SJSA1 (cell line): ENCODE measurements at places on chromosomes 1 and 21.

GRCh38 chr1:12769976-12770505, 3.5 kb upstream of the PRAMEF12 start:
- no peak for DNase-seq

GRCh38 chr1:157691285-157691920, 9.2 kb downstream of the FCRL3 start:
- DNase-seq, result no peak

- no peak for DNase-seq
Observed at GRCh38 chr1:114712977-114713376, 3.6 kb downstream of the NRAS start.

DNA sequence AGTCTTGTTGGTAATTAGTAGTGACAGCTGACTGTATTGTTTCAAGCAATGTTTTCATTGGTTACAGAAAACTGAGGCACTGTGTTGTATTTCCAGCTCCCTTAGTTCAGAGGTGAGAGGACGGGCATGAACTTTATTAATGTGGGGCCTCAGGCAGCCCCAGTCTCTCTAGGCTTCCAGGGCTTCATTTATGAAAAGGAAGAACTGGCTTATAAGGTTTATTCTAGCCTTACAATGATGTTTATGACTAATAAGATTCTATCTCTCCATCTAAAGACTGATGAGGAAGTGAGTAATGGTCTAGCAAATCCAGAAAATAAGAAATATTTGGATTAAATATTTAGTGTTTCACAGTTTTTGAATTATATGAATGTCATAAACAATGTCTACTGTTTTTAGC, 41.5 kb downstream of the CBS start:
- DNase-seq, result no peak

DNA sequence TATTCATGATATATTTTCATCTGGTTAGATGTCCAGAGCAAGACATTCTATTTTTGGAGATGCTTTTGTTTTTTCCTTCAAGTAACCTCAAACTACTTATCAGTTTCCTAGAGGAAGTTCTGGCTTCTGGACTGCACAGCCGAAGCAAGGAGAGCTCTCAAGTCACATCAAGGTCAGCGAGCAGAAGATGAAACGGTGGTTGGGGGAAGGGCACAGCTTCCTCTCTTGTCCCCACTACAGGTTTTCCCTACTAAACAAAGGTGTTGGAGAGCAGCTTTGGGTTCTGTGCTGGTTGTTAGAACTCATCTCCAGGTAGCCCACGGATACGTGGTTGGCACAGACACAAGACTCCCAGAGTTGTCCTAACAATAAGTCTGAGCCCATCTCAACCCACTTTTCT, 5.1 kb upstream of the PLEKHO1 start:
- no peak for DNase-seq

DNA sequence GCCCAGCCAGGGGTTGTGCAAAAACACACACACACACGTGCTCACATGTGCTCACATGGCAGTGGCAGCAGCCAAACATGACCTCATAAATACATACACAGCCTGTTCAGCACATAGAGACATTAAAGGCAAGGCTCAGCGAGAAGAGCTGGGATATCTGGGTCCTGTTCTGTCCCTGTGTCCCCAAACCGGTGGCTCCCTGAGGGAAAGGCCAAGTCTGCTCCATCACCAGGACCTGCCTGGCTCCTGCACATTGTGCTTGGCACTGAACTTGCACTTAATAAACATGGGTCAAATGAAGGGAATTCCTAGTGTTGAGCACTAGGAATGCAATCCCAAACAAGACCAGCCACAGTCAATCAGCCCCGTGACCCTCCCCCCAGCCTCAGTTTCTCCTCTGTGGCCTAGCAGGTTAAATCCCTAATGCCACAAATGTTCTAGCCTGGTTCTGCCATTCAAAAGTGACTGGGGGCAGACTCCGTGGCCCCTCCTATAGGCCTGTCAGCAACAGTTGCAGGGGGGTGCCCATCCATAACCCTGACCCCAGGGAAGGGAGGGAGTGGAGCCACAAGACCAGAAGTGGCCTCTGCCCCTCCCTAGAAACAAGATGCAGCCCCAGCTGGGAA, 160.9 kb upstream of the VAMP3 start:
- DNase-seq, result no peak

GRCh38 chr1:218444588-218444987, 99.5 kb downstream of the TGFB2 start:
- no peak for DNase-seq

DNA sequence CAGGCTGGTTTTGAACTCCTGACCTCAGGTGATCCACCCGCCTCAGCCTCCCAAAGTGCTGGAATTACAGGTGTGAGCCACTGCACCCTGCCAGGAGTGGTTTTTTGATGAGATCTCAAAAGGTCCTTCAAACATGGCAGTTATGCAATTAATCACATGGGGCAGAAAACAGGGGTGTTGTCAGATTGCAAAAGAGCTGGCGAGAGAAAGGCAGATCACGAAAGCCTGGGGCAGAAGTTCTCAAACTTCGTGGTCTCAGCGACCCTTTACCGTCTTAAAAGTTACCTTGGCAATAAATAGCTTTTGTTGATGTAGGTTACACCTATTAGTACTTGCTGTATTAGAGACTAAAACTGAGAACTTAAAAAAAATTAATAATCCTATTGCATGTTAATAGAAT, 16.1 kb downstream of the CNR2 start:
- no peak for DNase-seq

DNA sequence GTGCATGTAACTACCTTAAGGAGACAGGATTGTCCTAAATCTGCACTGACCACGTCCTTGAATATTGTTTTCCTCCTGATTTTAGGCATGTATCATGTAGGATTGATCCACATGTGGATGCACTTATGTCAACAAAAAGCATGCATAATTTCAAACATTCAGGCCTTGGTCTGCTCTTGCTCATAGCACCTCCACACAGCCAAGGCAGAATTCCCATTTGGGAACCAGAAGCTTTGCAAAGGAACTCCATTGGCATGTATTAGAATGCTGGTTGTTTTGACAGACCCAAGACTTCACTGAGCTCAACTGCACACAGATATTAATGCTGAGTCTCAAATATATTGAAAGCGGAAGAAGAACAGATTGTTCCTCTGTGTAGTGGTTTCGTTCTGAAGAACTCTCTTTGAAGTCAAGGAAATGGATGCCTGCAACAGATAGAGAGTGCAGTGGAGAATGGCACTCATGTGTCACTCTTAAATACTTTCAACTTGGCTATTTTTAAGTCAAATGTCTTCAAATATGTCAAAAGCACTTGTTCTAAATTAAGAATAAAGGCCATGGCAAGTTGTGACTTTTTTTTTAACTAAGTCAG, 387.6 kb downstream of the LTN1 start:
- DNase-seq, result no peak

DNA sequence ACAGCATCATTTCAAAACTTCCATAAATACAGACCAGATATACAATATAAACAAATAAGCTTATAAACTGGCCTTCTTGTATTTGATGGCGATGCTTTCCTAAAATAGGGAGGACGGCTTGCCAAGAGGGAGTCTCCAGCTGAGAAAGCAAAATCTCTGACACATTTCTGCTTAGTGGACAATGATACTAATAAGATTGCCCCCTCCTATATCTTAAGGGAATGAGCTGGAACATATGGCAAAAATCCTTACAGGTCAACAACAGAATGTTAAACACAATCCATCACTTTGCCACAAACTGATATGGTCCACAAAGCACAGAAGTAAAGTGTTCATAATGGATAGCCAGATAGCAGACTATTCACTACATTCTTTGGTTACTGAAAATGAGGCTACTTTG, 7.1 kb upstream of the GADD45A start:
- no peak for DNase-seq

GRCh38 chr1:234710936-234711724, 101.2 kb upstream of the IRF2BP2 start:
- no peak for DNase-seq

DNA sequence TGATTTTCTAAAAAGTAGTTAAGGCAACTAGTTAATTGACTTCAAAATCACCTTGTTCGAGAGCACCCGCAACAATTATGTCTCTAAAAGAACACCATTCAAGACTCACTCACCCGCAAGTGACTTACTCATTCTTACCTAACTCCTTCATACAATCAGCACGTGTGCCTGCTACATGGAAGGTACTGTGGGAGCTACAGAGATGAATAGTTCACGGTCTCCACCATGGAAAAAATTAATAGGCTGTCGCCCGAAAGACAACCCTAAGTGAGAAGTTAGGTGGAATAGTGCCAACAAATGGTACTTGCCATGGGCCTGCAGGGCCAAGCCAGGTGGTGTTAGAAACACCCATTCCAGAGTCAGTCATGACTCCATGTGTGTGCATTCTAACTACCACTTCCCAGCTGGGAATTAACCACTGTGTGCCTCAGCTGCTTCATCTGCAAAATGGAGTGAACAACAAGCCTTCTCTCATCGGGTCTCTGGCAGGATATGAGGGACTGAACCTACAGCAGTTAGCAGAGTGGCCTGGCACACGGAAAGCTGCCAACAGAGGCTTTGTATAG, 7.1 kb downstream of the SSBP3 start:
- DNase-seq, result no peak

- DNase-seq, result peak; percentile 24
Observed at GRCh38 chr1:36089393-36090121, 865 bp downstream of the ADPRS start.

GRCh38 chr1:166470014-166470413, 303.2 kb upstream of the FAM78B start:
- DNase-seq, result no peak

GRCh38 chr1:201982082-201982622, 296 bp upstream of the RNPEP start:
- peak; percentile 74 for DNase-seq

- DNase-seq, result peak; percentile 76
Observed at GRCh38 chr1:1304331-1305299, 3.1 kb downstream of the ACAP3 start.

GRCh38 chr1:161484613-161485012, 20.6 kb upstream of the FCGR2A start:
- DNase-seq, result no peak

- no peak for DNase-seq
Observed at GRCh38 chr1:198741744-198742143, 102.9 kb downstream of the PTPRC start.

- no peak for DNase-seq
Observed at GRCh38 chr21:38468989-38469388, 29.3 kb downstream of the ERG start.

DNA sequence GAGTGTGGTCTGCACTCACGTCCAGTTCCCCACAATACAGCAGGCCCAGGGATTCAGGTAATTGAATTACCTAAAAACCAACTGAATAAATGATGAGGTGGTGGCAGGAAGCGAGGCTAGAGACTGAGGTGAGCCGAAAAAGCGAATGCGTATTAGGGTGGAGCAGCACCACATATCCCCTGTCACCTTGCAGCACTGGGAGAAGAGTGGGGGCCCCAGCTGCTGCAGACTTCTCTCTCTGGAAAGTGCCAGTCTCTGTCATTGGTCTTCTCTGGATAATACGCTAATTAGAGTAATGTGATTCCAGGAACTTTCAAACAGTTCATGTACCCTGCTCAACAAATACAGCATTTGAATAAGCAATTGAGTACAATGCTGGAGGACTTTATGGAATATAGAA, 199.0 kb downstream of the RPS6KC1 start:
- no peak for DNase-seq

DNA sequence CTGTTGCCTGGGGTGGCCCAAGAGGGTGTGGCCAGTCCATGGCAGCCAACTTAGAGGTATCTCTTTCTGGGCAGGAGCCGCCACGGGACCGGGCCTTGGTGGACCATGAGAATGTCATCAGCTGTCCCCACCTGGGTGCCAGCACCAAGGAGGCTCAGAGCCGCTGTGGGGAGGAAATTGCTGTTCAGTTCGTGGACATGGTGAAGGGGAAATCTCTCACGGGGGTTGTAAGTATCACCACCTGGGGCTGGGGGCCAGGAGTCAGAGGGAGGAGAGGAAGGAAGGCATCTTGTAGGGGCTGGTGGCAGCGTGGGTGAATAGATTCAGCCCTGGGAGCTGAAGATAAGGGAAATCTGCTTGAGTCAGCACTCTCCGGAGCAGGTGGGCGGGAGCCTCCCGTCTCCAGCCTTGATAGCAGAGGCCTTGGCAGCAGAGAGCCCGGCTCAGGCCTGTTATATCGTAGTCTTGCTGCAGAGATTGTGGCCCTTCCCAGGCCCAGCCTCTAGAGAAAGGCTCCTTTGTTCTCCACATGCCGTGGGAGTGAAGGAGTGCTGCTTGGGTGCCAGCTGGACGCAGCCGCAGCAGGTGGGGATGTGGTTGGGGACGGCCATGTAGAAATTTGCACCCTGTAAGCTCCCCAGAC, 25.4 kb downstream of the PHGDH start:
- DNase-seq, result no peak

DNA sequence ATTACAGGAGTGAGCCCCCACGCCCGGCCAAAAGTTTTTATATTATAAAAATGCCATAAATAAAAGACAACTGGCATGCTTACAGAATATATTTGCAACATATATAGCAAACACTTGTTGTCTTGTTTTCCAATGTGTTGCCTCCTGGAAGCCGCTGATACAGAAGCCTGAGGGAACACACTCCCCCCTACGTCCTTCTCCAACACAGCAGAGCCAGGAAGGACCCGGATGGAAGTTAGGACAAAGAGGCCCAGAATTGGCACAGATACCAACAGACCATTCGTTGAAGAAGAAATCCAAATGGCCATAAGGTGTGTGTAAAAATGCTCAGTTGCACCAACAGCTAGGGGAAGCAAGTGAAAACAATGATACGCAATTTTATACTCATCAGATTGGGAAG, 1.3 kb upstream of the PLA2G5 start:
- DNase-seq, result no peak

DNA sequence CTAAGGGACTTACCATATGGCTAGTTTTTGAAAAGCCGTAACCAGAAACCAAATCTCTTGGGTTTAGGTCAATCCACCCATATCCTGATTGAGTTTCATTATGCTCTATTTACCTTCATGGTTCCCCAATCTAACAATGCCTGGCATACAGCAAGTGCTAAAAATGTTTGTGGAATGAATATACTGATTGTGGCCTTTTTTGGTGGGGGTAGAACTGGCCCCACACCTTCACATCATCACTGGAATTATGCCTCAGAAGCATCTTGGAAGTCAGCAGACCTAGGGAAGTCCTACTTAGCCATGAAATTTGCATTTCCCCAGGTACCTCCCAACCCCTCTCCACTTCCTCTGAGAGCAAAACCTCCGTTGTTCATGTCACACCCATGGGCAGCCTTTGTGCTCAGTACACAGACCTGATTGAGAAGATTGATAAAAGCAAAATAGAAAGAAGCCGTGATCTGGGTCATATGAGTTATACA, 17.8 kb upstream of the SLAMF1 start:
- no peak for DNase-seq

GRCh38 chr1:242128951-242129502, 130.1 kb upstream of the MAP1LC3C start:
- no peak for DNase-seq

DNA sequence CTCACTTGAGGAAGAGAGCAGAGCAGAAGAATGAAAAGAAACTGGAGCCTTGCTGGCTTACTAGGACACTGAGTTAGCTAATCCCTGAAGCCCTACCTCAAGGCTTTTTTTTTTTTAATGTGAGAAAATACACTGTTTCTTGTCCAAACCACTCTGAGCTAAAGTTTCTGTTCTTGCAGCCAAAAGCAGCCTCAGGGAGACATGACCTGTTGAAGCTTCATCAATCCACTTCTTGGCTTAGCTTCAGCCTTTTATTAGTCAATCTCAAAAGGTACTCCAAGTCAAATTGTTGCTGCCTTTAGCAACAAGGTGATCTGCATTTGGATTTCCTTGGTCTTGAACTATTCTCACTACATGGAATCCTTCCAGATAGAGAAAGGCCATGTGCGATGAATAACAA, 33.7 kb downstream of the CCDC185 start:
- DNase-seq, result no peak

- no peak for DNase-seq
Observed at GRCh38 chr1:113983391-113983790, 4.1 kb downstream of the OLFML3 start.

- no peak for DNase-seq
Observed at GRCh38 chr1:1202831-1203560, 3.4 kb downstream of the TNFRSF18 start.
